Activated CD8-positive, alpha-beta memory T cell treated with anti-CD3 and anti-CD28 coated beads for 4 hours (primary cell): ENCODE measurements at places on chromosomes 5 and 9.

- no peak for DNase-seq
Observed at GRCh38 chr9:106830527-106831150, 32.3 kb upstream of the ZNF462 start.

DNA sequence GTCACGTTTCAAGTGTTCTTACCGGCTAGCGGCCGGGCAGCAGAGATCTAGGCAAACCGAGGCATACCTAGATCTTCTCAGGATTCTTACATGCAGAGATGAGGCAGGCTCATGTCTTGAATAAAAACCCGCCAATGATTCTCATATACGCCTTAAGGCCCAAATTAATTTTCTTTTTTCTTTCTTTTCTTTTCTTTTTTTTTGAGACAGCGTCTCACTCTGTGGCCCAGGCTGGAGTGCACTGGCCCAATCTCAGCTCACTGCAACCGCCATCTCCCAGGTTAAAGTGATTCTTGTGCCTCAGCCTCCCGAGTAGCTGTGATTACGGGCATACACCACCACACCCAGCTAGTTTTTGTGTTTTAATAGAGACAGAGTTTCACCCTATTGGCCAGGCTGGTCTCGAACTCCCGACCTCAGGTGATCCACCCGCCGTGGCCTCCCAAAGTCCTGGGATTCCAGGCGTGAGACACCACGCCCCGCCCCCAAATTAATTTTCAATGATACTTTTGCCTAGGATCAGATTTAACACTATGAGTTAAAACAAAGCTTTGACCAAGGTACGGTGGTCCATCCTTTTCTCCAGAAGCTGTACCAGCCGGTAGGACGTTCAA, 1.5 kb downstream of the C9orf40 start:
- no peak for DNase-seq

- no peak for DNase-seq
Observed at GRCh38 chr9:100761276-100761802, 183.5 kb downstream of the CAVIN4 start.

DNA sequence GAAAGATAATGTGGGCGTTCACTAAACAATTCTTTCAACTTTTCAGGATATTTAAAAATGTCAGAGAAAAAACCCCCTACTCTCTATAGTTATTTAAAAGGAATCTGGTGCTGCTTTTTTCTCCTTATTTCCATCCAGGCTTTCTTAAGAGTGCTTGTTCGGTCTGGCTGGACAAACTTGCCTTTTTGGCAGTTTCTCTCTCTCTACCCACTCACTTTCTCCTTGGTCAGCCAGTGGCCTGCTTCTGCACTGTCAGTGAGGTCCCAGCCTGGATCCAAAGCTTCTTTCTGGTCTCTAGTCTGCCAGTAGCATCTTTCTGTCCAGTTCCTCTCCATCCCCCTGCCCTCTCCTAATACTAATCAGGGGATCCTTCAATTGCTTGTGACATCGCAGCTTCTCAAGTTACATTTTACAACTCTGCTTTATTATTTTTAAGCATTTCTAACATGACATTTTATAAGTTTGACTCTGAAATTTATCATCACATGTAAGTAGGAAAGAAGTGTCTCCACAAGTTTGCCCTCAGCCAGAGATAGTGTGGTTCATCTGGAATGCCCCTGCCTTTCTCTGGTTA, 50.4 kb downstream of the PIK3R1 start:
- DNase-seq = no peak

DNA sequence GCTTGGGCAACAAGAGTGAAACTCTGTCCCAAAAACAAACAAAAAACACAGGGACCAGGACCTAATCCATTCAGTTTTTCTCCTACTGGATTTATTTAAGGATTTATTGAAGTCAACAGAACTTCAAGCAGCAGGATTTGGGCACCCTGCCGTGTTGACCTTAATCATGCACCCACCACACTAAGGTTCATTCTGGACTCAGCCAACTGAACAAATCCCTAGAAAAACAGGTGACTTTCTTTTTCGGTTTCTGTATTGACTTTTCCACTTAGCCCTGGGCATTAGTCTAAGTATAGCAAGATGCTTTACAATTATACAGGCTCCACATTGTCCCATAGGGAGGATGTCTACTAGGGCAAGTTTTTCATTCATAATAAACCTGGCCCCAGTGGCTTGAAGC, 30.0 kb downstream of the ZNF131 start:
- no peak for DNase-seq

DNA sequence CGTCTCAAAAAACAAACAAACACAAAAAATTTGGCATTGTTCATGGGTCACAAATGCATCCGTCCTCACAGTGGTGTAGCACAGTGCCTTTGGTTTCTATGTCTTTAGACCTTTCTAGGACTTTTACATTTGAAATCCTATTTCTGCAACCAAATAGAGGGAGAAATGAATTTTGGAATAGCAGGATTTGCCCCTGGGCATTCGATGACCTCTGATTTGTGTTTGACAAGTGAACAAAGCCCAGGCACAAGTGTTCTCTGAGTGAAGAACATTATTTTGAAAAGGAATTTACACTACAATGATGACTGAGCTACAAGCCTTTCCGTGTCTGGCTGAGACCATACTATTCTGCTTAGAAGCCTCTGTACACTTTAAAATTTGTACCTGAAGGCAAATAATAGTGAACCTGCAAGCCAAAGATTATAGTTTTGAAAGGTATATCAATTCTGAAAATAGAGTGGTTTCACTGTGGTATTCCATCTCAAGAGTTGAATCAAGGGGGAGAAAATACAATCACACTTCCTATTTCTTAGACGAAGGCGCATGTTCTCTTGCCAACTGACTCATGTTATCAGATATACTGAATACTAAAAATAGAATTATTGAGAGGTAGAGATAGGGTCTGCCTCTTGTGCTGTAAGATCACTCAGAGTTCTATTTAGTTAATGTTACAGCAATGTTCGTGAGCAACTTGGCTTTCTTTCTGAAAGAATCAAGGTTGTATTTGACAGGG, 297.6 kb downstream of the KDM4C start:
- no peak for DNase-seq

GRCh38 chr5:18305288-18305924, 671.1 kb downstream of the TAF11L14 start:
- DNase-seq = no peak

DNA sequence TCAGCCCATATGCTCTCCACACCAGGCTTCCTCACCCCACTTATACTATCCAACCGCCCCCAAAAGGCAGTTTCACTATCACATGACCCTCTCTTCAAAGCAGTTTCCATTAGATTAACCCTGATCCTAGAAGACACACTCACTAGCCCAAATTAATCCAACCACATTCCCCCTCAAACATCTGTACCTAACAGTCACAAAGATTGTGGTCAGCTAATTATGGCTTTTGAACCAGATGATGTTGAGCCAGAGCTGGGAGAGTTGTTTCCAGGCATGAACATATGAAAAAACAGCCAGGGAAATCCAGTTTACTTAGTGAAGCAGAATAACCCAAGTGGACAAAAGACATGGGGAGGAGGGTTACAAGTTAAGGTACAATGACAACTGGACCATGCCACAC, 131.2 kb downstream of the SPOCK1 start:
- DNase-seq = no peak

DNA sequence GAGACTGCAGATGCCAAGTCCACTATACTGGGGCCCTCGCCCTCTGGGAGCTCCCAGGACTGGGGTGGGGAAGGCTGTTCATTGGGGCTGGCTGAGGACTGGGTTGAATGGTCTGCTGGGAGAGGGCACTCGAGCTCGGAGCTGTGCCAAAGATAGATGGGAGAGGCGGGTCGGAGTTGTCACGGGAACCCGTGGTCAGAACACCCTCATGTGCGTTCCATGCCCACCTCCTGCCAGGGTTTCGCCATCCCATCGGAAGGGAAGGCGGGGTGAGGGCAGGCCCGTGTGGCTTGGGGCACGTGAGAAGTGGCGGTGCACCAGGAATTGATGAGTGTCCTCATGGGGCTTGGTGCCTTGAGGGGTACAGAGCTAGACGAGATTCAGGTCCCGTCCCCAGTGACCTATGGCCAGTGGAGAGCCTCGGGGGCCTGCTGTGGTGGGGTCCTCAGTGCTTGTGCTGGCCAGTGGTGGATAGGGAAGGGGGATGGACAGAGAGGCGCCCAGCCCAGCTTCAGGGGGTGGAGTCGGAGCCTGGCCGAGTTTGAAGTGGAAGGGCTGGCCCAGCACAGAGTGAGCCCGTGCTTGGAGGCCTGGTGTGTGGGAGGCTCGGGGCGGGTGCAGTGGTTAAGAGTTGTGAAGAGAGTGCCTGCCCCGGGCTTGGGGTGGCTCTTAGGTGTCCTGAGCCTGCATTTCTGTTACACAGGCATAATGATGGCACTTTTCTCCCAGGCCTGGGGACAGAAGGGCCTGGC, 4.3 kb downstream of the CACFD1 start:
- no peak for DNase-seq

- no peak for DNase-seq
Observed at GRCh38 chr9:134215699-134216448, 51.5 kb upstream of the RNU6ATAC start.

- no peak for DNase-seq
Observed at GRCh38 chr9:126671381-126671831, 57.7 kb downstream of the LMX1B start.

GRCh38 chr9:130022566-130023143, 20.3 kb downstream of the FNBP1 start:
- DNase-seq = no peak

- DNase-seq = no peak
Observed at GRCh38 chr5:34542818-34543217, 113.3 kb upstream of the RAI14 start.

GRCh38 chr9:114629563-114630090, 18.5 kb downstream of the TMEM268 start:
- DNase-seq = no peak
